ENCODE measurements at places on chromosomes 2 and 18.

DNA sequence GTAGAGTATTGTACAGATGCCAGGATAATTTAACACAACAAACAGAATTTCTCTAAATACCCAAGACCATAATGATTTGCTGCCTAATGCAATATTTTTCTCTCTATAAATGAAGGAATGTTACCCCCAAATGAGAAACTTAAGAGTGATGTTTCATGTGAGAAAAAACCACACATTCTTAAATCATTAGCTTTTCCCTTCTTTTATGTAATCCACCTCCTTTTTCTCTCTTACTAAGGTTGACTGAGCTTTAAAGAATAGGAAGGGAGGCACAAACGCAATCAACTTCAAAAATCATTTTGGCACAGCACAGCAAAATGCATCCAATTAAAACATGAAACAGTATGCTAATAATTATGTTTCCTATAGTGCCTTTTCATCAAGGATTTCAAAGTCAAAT is 698.1 kb upstream of the CDH2 start:
- no peak for DNase-seq

GRCh38 chr2:104412384-104412783 is 441.5 kb upstream of the POU3F3 start:
- peak; percentile 38 for DNase-seq

- DNase-seq, result no peak
Measured at GRCh38 chr2:223621901-223622300, 19.7 kb upstream of the SCG2 start.

GRCh38 chr2:25460261-25460905 is 118.7 kb upstream of the DNMT3A start:
- DNase-seq, result no peak

DNA sequence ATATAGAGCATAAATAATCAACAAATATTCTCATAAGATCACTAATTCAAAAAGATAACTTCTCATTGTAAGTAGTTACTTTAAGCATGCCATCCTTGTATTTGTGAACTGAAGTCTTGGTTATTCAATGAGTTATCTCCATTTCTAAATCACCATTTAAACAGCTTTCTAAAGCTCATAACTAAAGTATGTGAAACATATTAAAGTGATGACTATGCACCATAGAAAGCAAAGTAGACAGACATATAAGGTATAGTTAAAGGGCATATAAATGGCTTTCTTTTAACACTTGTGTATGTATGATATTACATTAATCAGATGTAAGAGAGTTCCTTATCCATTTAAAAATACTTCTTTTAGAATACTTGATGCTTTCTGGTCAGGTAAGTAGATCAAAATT is 83.5 kb downstream of the IKZF2 start:
- DNase-seq, result no peak

- no peak for DNase-seq
Measured at GRCh38 chr2:61770746-61771145, 83.1 kb downstream of the FAM161A start.

DNA sequence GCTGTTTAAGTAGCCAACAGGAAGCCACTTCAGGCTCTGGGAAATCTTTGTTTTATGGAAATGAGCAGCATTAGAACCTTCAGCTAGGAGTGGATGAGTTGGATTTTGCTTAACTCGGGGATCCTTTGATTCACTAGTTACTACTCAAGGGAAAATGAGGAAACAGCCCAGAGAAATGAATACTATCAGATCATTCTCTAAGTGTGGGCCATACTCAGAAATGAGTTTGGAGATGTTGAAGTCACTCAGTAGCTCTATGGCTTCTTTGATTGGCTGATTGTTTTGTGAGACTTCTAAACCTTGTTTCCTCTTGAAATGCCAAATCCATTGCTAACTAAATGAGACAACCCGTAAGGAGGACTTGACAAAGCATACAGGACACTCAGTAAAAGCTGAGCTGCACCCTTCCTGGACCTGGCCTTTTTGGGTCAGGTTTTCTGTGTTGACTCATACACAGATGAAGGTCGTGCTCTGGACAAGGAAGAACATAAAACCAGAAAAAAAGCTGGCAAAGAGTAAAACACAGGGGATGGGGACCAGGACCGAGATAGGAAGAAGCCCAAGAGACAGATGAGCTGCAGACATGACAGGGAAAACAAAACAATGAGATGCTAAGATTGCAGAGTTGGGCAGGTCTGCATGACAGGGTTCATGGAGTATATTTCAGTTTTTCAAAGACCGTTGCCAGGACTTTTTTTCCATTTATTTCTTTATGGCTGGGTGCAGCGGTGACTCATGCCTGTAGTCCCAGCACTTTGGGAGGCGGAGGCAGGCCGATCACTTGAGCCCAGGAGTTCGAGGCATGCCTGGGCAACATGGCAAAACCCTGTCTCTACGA is 41.6 kb downstream of the INO80C start:
- no peak for DNase-seq

DNA sequence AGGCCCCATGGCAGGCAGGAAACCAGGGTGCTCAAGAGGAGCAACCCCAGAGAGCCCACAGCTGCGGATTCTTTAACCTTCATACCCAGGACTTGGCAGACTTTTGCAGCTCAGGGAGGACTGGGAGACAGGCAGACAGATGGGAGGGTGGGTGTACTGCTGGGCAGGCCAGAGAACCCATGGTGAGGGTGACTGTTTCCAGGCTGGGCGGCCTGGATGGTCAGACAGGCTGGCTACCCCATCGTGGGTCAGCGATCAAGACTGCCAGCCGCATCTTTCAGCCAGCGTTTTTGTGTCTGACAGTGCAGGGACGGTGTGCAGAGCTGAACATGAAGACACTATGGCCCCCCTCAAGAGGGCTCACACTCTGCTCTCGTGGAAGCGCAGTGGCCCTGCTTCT is 82.2 kb downstream of the MARCO start:
- no peak for DNase-seq

GRCh38 chr2:200311139-200311538 is 4.6 kb downstream of the SPATS2L start:
- DNase-seq, result no peak

DNA sequence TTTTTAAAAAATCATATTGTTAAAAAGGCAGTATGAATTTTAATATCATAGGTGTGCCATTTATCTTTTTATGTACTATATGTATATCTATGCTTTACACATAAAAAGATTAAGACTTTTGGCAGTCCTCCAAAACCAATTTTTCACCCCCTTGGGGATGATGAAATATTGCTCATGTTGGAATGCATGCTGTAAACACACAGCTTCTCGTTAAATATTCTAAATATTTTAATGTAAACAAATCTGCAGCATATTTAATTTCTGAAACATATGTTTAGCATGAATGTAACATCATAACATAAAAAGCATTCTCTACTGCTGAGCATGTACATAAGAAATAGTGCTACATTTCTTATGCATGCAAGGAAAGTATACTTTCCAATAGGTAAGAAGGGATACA is 484.3 kb upstream of the LRATD1 start:
- DNase-seq, result no peak

GRCh38 chr2:5520463-5520972 is 171.7 kb upstream of the SOX11 start:
- DNase-seq, result no peak

GRCh38 chr2:27137322-27137935 is 1.8 kb downstream of the PRR30 start:
- DNase-seq, result no peak

- DNase-seq, result no peak
Measured at GRCh38 chr2:15313657-15314056, 247.5 kb downstream of the NBAS start.
